Activated CD4-positive, alpha-beta T cell treated with anti-CD3 and anti-CD28 coated beads for 36 hours (primary cell): ENCODE measurements at places on chromosomes 6 and 20. TPM values are rescaled to one million over a fixed set of nuclear protein-coding genes. Genes with fewer than 3 reads are reported as not detected.

CDK19 gene
- 14.7 TPM for total RNA-seq

DCDC2 gene
- 0.23 TPM for total RNA-seq

DNA sequence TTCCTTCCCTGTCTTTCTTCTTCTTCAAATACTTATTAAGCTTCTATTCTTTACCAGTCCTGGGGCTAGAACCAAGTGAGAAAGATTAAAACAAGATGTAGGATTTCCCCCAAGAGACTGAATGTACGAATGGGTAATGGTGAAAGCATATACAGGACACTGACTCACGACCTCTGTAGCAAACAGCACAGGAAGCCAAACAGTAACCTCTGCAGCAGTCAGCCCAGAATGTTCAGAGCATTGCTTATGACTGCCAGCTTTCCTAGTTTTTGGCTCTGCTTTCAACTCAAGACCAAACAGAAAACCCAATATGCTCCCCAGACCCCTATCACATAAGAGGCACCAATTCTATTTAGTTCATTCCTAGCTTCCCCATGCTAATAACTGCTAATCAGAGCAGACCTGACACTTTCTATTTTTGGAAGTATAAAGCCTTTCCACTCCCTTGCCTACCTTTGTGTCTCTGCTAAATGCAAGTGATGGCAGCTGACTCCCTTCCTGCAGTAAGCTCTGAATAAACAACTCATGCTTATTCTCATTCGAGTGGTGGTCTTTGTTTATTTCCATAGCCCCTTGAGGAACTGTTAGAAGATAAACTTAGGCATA is 690.6 kb downstream of the EPM2A start:
- H3K4me1 ChIP-seq: no peaks in the 10 kb centered on the region
- no peak for DNase-seq
- no peak overlapping the region for H3K4me3 ChIP-seq
- no peaks in the 10 kb centered on the region for H3K36me3 ChIP-seq

DNA sequence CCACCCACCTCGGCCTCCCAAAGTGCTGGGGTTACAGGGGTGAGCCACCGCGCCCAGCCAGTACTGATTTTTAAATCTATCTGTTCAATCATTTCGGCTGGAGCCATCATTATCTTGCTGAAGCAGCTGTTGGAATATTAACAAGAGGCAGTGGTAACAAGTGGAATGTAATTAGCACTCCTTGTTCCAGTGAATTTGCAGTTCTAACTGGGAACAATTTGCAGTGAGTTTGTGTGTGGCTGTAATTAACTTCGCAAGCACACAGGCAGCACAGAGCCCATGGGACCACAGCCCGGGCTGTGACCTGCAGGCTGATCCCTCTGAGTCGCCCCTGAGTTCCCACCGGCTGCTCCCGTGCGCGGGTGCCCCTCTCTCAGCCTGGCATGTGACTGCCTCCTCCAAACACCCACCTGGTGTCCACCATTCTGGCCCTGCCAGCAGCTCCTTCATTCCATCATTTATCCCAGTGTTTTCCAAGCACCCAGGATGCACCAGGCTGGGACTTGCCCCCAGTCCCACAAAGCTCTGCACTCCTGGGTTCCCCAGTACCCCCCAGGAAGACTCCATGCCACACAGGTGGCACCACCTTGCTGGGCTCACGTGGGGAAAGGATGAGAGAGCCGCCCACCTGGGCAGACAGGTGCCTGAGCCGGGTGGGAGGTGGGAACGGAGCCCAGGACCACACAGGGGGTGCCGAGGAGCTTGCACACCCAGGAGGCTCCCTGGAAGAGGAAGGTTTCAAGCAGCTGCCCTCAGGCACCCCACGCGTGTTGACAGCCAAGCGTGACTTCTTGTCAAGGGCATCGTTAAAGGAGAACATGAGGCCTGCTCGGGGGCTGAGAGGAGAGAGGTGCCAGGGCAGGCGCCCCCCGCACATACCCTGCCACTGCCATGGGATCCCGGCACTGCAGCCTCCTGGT is 75.2 kb downstream of the YTHDF1 start:
- DNase-seq: no peak
- H3K27me3 ChIP-seq: peaks cover 17% of the 10 kb centered on the region
- no peak overlapping the region for H3K4me3 ChIP-seq
- no peak overlapping the region for H3K27ac ChIP-seq
- H3K4me1 ChIP-seq: no peaks in the 10 kb centered on the region

GRCh38 chr6:23890543-23891227 is 235.3 kb upstream of the NRSN1 start:
- no peaks in the 10 kb centered on the region for H3K36me3 ChIP-seq
- no peak for DNase-seq
- no peaks in the 10 kb centered on the region for H3K4me1 ChIP-seq
- H3K27me3 ChIP-seq: no peaks in the 10 kb centered on the region
- H3K4me3 ChIP-seq: no peak overlapping the region

DNA sequence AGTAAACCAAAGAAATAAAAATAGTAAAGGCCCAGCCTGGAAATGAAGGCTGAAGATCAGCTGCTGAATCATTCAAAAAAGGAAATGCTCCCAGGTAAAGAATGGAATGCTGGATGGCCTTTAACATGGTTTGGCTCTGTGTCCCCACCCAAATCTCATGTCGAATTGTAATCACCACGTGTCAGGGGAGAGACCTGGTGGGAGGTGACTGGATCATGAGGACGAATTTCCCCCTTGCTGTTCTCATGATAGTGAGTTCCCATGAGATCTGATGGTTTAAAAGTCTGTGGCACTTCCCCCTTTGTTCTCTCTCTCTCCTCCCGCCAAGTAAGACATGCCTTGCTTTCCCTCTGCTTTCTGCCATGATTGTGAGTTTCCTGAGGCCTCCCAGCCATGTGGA is 9.9 kb upstream of the CLIC5 start:
- no peak for DNase-seq
- H3K4me1 ChIP-seq: peaks cover 5% of the 10 kb centered on the region
- H3K27me3 ChIP-seq: no peaks in the 10 kb centered on the region
- no peak overlapping the region for H3K27ac ChIP-seq
- H3K36me3 ChIP-seq: no peaks in the 10 kb centered on the region

GRCh38 chr20:46543959-46544358 is 6.5 kb downstream of the OCSTAMP start:
- H3K4me1 ChIP-seq: peaks cover 10% of the 10 kb centered on the region
- H3K27ac ChIP-seq: no peak overlapping the region
- H3K4me3 ChIP-seq: no peak overlapping the region
- peaks cover 14% of the 10 kb centered on the region for H3K27me3 ChIP-seq

GRCh38 chr20:17845701-17846475 is 122.7 kb downstream of the SNX5 start:
- DNase-seq: no peak
- H3K4me3 ChIP-seq: no peak overlapping the region
- H3K27ac ChIP-seq: no peak overlapping the region
- peaks cover 30% of the 10 kb centered on the region for H3K4me1 ChIP-seq
- H3K27me3 ChIP-seq: no peaks in the 10 kb centered on the region
- no peaks in the 10 kb centered on the region for H3K36me3 ChIP-seq
